Anterior cingulate cortex (tissue), 58 donors: ENCODE measurements at places on chromosomes 1 and 21.

- no peak for DNase-seq
Observed at GRCh38 chr1:6002714-6003501, 10.7 kb upstream of the NPHP4 start.

DNA sequence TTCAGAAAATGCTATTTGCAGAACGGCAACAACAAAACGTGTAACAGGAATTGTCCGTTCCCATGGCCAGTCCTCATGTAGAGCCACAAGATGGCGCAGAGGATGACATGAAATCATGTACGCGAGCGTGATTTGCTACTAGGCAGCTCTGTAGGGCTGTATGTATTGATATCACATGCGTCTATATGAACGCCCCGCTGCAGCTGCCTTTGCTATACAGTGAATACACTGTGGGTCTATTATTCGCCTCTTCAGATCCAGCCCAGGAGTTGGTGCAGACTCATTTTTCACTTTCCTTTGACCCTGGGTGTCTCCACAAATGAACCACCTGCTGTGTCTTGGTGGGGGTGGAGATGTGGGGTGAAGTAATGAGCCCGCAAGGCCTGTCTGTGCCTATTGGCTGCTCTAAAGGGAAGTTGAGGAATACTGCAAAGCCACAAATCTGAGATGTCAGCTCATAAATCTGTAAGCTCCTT is 361.5 kb downstream of the KIF26B start:
- DNase-seq, result no peak

- no peak for DNase-seq
Observed at GRCh38 chr1:224996266-224996665, 66.8 kb downstream of the DNAH14 start.

GRCh38 chr1:66244429-66244828 is 289.5 kb upstream of the SGIP1 start:
- peak; percentile 78 for DNase-seq

- no peak for DNase-seq
Observed at GRCh38 chr1:41103766-41104165, 82.2 kb upstream of the SLFNL1 start.

- no peak for DNase-seq
Observed at GRCh38 chr1:105122041-105122440, 1372.3 kb downstream of the AMY1C start.

GRCh38 chr1:185532856-185533255 is 201.3 kb upstream of the HMCN1 start:
- DNase-seq, result no peak

GRCh38 chr1:151513626-151514121 is 2.5 kb downstream of the CGN start:
- no peak for DNase-seq

GRCh38 chr1:166237675-166238074 is 70.9 kb upstream of the FAM78B start:
- DNase-seq, result no peak

- peak; percentile 67 for DNase-seq
Observed at GRCh38 chr1:158177700-158178450, 2.8 kb upstream of the CD1D start.

- no peak for DNase-seq
Observed at GRCh38 chr21:17786071-17786850, 32.9 kb downstream of the C21orf91 start.

DNA sequence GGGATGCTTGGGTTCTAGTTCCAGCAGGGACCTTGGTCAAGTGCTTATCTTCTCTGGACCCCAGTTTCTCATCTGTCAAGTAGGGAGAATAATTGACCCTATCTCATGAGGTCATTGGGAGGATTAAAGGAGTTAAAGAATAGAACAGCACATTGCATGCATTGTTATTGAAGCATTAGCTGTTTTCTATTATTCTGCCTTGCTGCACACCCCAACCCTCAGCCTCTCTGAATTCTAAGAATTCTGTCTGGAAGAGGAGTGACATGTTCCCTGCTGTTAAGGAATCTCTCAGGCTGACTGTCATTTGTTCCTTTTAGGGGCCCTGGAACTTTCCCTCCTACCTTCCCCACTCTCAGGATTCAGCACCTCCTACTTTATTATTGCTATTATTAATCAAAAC is 73.9 kb downstream of the NENF start:
- DNase-seq, result no peak

GRCh38 chr1:59290193-59290949 is 6.5 kb upstream of the FGGY start:
- no peak for DNase-seq

DNA sequence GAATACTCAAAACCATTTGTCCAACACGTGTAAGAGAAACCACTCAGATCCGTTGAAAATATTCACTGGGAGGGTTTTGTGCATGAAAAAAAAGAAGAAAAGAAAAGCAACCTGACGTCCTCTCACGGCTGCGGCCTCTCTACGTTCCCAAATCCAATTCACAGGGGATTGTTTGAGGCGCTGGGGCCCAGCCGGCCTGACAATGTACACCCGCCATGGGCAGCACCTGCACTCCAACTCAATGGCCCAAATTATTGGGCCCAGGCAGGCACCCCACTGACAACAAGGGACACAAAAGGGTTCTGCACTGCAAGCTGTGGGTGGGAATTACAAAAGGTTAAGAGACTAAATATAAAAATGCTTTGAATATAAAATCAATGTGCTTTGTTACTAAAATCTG is 41.5 kb downstream of the MORN1 start:
- DNase-seq, result no peak

DNA sequence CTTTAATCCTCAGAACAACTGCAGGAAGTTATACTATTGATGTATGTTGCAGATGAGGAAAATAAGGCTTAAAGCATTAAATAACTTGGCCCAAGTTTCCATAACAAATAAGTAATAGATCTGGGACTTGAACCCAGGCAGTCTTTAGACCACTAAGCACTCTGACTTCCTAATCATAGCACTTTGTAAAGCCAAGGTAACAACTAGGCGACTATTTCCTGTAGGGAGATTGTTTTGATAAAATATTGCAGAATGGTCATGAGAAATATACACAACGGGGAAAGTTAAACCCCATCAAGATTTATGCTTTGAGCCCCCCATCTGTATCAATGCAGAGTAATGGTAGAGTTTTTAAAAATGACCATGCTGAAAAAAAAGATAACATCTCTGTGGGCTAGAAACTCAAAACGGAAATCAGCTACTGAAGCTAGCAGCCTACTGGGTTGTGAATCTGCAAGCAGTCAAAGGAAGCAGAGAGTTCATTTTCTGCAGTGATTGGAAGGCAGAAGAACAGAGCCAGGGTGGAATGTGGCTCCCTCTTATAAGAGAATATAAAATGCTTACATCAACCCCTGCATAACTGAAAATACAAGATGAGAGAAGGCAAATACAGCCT is 111.2 kb upstream of the OLIG2 start:
- no peak for DNase-seq
